ENCODE measurements at places on chromosomes 1 and 21.

- no peak for DNase-seq
Observed at GRCh38 chr1:160144921-160145320, 6.5 kb upstream of the ATP1A4 start.

DNA sequence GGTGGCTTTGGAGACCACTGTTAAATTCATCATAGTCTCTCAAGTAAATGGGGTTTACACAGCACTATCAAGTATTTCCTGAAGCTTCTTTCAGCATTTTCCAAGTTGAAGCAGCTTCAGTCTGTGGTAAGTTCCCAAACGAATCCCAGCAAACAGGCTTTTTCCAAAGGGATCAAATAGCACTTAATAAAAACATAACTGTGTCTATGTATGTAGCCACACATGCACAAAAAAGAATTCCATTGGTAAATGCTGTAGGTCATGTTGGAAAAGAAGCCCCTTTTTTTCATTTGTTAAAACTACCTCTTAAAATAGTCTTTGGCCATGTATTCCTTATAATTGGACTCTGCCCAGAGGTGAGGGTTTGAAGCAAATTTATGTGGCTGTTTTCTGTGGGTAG is 69.8 kb downstream of the HHAT start:
- no peak for DNase-seq

- peak; percentile 77 for DNase-seq
Observed at GRCh38 chr21:37009740-37010341, 3.3 kb downstream of the RIPPLY3 start.

DNA sequence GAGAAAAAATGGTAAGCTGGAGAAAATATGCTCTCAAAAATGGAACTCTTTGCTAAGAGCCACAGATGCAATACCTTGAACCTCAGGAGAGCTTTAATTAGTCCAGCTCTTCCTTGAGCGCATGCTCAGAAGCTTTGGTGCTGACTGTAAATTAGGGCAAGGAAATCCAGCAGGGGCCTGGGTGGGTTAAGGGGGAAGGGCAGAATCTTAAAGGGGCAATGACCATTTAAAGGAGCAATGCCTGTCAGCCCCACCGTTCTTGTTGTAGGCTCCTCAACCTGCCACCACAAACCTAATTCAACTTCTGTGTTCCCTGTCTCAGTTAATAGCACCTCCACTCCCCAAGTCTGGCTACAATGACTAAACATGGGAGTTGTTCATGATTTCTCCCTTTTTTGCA is 6.8 kb upstream of the SLC22A15 start:
- no peak for DNase-seq

DNA sequence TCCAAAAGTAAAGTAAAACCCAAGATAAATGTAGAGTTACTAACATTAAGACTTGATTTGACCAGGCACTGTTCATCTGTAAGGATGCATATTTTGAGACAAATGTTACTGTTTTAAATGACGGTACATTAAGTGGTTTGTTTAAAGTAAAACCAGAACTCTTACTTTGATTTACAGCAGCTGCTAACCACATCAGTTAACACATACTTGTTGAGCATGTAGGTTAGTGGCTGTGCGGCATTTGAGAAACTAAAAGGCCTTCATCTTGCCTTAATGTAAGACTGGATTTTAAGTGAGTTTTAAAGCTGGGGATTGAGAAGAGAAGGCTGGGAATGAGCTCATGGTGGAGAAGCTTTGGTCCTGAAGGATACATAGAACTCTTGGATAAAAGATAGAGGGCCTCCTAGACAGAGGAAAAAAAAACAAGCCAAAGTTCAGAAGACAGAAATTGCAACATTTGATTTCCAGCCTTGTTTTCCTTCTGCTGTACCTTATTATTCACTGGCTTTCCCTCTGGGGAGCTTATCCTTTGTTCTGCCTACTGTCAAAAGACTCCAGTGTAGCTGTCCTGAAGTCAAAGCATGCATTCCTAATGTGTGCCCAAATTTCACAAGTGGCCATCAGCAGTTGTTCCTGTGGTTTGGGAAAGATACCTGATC is 66.6 kb downstream of the MTR start:
- DNase-seq, result no peak

DNA sequence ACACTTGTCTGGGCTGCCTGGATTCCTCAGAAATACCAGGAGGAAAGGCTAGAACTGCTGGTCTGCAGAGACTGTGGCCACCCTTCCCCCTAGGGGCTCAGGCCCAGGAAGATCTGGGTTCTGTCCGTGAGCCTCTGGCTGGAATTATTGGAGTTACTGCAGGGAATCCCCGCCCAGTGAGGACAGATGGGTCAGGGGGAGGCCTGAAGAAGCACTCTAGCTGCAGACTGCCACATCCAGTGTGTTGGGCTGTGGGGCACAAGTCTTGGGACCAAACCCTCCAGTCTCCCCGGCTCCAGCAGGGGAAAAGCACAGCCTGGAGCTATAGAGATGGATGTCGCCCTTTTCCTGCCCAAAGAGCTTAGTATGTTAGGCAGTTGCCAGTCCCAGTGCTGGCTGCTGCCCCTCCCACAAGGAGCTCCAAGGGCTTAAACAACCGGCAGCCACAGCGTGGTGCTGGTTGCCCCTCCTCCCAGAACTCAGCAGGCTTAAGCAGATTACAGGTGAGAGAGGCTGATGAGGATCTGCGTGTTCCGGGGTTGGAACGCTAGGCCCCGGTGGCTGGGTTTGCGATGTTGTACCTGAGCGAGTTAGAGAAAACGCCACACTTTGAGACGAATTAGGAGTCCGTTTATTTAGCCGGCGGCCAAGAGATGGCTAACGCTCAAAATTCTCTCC is 255.5 kb upstream of the LRRC7 start:
- no peak for DNase-seq

GRCh38 chr1:196960854-196961253 is 16.5 kb upstream of the CFHR5 start:
- no peak for DNase-seq

DNA sequence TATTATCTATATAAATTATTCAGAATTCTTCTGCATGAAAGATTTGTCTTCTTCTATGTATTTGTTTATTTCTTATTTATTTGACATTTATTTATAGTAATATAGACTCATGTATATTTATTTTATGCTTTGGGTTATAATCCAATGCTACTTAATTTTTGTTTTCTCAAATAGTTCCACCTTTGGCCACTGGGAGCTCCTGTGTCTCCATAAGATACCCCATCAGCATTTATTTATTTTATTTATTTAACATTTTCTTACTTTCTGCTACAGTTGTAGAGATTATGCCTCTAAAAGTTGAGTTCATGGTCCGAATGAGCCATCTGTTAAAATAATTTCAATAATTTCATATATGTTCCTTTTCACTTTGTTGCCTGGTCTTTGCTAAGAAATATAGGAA is 289.4 kb downstream of the ADGRL2 start:
- DNase-seq, result no peak

GRCh38 chr1:173639102-173639501 is 4.0 kb downstream of the TEX50 start:
- no peak for DNase-seq

DNA sequence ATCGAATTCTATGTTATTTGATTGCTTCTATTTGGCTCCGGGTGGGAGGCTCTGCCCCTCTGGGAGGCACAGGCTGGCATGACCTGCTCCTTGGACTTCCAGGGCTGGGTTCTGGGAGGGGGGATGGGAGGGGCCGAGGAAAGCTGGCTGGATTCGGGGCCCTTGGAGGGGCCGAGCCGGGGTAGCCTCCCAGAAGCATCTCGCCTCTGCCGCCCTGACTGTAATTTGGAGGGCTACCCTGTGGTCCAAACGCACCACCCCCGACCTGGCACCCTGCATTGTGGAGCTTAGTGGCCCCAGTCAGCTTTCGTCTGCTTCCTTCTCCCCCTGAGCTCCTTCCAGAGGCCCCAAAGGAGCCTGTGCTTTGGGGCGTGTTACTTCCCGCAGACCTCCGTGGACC is 85.4 kb upstream of the TMEM51 start:
- no peak for DNase-seq

DNA sequence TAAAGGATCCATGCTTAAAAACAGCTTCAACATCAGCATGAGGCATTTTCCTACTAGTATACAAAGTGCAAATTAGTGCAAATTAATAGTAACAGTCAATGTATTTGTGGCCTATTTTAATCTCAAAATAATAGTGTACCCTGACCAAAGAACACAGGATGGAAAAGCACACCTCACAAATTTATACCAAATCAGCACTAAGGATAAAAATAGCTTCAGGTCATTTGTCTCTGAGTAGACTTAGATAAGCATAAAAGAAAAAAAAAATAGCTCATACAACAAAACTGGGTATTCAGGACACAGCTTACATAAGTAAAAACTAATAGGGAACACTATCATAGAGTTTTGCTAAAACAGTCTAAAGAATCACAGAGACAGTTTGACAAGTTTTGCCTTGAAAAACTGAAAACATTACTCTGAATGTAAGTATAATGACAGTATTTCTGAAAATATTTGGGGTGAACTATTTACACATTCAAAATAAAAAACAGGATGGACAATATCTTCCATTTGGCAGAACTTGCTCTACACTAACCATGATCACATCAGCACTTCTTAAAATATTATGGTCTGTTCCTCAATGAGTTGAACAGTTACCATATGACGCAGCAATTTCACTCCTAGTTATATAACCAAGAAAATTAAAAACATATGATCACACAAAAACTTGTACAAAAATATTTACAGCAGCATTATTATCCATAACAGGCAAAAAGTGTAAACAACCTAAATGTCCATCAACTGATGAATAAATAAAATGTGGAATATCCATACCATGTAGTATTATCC is 46.3 kb downstream of the RNF115 start:
- no peak for DNase-seq

DNA sequence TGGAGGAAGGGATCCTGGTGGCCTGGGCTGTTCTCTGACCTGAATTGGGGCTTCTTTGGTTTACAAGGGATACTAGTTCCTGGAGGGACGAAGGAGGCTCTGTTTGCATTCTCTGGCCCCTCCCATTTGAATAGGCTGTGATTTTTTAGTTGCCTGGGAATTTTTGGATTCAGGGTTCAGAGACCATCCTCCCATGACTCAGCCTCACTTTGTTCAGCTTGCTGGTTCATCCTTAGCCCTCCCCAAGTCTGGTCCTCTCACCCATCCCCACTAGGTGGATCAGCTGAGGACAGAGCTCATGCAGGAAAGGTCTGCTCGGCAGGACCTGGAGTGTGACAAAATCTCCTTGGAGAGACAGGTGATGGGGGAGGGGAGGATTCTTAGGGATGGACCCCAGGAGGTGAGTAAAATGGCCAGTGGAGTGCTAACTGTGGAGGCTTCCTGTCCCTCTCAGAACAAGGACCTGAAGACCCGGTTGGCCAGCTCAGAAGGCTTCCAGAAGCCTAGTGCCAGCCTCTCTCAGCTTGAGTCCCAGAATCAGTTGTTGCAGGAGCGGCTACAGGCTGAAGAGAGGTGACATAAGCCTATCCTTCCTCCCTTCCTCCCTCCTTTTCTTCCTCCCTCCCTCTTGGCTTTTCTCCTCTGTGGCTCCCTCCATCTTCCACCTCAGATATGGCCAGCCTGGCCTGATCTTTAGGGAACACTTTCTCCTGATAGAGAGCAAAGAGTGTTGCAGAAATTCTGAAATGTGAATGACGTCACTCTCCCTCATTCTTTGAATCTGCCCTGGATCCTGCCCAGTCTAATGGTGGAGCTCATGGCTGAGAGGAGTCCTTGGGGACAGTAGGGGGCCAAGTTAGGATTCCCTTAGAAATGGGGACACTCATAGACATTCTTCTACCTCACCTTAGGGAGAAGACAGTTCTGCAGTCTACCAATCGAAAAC is 4.5 kb upstream of the TUFT1 start:
- no peak for DNase-seq

- no peak for DNase-seq
Observed at GRCh38 chr1:222754366-222755139, 17.6 kb downstream of the FAM177B start.

- DNase-seq, result no peak
Observed at GRCh38 chr1:180994262-180994661, 28.4 kb downstream of the STX6 start.

DNA sequence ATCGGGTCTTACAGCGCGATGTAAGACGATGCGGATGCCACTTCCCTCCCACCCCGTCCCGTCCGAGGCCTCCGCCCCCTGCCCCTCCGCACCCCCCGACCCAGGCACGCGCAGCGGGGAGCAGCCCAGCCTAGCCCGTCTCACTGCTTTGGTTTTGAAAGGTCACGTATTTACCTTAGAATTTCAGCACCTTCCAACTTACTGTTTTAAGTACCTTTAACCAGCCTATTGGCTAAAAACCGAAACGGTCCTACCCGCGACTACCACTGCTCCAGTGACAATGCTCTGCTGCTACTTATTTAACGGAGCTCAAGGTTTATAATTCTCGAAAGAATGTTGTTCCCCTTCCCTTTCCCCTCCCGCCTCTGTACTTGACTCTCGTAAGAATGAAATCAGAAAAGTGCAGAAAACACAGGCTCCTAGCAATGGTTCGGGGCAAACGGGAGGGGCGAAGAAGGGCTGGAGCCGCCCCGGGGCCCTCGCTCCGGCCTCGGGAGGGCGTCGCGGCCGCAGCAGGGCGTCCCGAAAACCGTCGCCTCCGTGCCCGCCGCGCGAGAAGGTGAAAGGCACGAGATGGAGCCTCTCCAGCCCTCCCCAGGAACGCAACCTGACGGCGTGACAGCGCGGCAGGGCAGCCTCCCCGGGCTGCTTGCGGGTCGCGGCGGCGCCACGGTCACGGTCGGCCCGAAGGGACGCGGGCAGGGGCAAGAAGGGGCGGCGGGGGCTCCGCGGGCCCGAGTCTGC is 667 bp downstream of the TMEM50B start:
- DNase-seq, result peak; percentile 49

DNA sequence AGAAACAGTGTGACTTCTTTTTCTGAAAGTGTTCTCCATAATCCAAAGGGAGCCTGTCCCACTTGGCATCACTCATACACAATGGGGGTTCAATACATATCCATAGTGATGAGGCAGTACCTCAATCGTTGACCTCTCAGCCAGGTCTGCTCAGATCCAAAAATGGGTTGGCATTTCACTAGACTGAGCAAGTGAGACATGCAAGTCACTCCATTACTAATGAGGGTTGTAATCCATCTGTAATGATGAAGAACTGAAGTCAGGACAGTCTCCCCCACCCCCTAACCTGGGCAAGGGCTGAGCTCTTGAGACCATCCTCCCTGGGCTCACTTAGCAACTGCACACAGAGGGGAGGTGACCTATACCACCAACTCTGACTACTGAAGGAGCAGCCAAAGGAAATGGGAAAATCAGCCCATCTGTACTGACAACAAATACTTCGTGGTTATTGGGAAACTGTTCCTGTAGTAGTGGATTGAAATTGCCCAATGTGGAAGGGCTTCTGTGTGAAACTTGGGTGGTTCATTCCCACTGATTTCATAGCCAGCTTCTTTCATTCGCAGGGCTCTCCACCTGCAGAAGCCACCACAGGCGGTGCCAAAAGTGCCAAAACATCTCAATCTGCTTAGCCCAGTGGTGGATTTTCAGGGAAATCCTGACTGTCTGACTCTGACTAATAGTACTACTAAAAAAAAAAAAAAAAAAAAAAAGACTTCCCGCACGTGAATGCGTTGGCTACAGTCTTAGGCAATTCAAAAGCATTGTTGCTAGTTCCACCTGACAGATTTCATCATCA is 5.0 kb downstream of the NGF start:
- DNase-seq, result no peak

DNA sequence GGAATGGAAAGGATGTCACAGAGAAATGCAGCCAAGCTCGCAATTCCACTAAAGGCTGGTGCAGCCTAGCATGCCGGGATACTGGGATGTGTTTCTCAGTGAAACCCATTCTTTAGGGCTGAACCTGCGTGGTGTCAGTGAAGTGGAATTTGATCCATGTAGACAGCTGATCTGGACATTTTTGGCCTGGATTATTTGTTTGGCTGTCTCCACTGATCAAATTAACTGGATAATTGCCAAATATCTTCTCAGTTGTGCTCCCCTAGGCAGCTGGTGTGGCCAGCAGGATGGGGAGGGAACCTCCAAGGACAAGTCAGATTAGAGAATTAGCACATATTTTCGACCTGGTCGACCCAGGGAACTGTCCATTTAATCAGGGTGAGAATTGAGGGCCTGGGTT is 318.4 kb downstream of the RPS6KC1 start:
- DNase-seq, result no peak
